ENCODE measurements at places on chromosomes 11 and 22.

DNA sequence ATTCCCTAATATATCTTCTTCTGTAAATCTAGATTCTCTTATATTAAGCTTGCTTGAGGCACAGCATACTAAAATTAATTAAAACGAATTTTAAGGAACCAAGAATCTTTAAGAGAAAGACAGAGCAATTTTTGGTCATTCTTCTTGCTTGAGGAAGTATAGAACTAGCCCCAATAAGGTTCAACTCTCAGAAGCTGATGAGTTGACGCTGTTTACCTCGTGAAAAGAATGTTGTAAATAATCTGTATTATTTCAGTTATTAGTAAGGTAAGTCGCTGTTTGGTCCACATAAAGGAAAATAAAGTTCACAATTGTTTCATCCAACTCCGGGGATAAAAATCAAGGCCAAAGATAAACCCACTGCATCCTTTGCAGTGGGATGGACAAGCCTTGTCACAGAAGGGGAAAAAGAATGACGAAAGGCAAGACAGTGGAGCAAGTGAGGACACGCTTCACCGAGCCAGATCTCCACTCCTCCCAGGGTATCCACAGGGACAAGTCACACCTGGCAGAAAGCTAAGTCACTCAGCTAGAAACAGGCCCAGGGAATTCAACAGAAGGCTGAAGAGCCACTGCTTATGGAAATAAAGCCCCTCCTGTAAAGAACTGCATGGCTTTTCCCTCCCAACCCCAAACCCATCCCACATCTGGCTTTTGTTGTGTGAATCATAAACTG lies 752 bp downstream of the POU2AF1 start:
- DNase-seq = no peak

DNA sequence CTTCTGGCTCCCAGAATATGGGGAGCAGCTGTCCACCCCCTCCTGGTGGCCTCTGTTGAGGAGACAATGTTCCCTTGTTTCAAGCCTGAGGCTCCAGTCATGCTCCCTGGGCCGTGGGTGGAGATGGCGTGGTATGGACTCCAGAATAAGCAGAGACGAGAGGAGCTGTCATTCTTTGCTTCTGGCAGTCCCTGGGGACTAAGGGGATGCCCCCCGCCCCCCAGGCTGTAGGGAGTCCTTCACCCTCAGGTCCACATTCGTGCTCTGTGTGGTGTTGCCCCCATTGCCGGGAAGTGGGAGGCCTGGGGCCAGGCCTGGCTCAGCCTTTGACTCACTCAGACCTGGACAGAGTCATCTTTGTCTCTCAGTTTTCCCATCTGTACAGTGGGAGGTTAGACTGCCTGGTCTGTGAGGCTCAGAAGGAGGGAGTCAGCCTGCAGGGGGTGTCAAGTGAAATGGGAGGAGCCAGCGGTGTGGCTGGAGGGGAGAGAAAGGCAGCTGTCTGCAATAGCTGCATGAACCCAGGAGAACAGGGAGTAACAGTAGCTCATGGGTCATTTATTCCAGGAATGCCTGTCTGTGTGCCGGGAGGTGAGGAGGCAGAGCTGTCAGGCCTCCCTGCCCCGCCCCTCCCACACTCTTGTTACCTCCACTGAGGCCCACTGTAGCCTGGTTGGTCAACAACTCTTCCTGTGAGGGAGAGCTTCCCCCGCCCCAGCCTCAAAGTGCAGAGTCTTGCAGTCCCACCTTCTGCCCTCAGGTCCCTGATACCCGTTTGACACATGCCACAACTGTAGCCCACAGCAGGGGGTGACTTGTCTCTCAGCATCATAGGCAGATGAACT lies 6.3 kb downstream of the ARHGEF17 start:
- no peak for DNase-seq

- no peak for DNase-seq
These were observed 537.0 kb downstream of the NTM start for GRCh38 chr11:131907371-131907770.

DNA sequence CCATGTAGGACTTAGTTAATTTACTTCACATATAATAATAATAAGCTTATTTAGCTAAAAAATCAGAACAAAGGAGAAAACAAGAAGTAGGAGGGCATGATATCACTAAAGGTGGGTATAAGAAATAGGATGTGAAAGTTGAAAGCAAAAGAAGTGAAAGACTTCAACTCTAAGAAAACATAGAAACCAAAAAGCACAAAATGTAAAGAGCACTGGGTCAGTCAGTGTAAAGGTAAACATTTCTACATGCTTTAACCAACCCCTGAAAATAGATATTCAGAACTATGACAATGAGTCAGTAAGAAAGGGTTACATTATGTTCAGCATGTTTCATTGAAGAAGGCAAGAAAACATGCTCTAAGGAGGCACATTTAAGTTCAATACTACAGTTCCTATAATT lies 298.8 kb downstream of the SWAP70 start:
- no peak for DNase-seq

DNA sequence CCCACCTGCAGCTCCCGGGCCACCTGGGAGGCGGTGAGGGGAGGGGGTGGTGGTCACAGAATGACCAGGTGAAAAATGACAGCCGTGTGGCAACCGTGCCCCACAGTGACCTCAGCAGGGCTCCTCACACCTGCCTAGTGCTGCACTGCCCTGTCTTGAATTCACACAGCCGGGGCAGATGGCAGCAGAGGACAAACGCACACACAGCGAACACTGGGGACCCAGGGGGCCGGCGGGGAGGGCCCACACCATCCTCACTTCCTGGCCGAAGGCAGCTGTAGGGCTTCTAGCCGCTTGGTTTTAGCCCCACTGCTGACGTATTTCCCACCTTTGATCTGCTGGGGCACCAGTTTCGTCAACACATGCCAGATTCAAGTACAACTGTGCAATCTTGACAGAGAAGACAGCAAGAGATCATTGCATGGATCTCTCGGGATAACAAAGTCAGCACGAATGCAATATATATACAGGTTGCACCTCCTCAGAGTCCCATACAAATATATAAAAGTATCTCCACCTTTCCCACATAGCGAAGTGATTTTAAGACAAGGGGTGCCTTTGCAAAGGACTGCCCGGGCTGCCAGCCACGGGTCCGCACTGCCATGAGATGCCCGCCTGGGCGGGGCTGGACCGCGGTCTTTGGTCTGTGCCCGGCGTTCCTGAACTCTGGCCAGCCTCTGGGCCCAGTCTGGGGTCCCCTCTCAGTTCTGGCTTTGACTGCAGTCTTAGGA lies 26.9 kb downstream of the TRMU start:
- DNase-seq = no peak

GRCh38 chr11:134069426-134070341 lies 812 bp downstream of the JAM3 start:
- DNase-seq = no peak

GRCh38 chr11:104043142-104043541 lies 6.7 kb downstream of the DDI1 start:
- no peak for DNase-seq

DNA sequence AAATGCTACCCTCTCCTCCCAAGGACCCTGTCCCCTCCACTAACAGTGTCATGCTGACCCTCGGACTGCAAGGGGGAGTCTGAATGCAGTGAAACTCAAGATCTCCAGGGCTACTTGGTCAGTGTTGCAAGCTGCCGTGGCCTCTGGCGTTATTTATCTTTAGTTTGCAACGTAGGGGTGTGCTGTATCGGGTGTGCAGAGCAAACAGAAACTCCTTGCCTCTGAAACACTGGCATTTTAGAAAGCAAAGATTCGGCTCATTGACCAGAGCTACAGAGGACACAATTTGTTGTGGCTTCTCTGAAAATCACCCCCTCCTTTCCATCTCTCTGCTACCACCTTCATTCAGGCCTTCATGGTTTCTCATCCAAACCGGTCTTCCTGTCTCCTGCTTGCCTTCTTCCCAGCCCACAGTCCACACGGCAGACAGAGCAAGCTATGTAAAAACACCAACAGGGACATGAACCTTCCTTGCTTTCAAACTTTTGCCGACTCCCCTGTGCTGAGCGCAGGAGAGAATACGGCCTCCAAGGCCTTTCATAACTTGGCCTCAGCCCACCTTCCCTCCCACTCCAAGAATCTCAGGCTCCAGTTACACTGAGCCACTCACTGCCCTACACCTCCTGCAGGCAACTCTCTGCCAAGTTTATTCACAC lies 14.9 kb downstream of the FZD4 start:
- DNase-seq = no peak

DNA sequence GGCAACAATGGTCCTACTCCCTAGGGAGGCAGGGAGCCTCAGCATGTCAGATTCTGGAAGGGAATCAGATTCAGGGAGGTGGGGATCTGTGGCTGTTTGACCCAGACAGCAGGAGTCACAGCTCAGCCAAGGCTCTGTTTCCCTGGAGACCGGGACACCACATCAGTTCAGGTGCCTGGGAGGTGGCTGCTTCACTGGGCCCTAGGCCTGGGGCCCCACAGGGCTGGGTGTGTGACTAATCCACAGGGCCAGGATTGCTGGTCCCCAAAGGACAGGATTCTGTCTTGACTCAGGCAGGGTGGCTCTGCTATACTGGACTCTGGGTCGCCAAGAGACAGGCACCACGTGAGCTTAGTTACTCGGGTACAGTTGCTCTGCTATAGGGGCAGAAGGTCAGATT lies 3.5 kb upstream of the OR5AN1 start:
- no peak for DNase-seq

DNA sequence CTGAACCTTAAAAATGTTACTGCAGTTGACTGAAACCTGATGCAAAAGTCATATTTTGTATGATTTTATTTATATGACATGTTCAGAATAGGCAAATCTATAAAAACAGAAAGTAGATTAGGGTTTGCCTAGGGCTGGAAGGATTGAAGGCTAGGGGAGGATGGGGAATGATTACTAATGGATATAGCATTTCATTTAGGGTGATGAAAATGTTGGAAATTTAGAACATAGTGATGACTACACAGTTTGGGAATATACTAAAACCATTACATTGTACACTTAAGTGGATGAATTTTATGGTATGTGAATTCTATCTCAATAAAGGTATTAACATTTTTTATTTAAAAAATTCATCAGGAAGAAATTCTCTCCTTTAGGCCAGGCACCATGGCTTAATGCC lies 22.9 kb upstream of the PAFAH1B2 start:
- DNase-seq = no peak

DNA sequence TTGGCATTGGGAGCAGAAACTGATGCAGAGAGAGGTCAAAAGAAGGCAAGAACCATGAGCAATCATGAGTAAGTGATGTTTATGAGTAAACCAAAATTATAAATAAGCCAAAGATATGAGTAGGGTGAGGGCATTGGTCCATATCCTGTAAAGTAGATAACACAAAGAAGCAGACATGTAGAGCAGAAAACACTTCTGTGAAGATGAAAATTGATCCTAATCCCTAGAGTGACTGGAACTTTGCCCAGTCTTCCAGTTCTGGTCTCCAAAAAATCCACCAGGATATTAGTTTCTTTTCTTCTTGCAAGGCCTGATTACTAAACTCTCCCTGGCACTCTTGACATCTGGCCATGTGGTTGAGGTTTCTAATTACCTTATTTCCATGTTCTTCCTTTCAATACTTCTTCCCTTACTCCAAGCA lies 13.7 kb upstream of the DRD2 start:
- DNase-seq = no peak

DNA sequence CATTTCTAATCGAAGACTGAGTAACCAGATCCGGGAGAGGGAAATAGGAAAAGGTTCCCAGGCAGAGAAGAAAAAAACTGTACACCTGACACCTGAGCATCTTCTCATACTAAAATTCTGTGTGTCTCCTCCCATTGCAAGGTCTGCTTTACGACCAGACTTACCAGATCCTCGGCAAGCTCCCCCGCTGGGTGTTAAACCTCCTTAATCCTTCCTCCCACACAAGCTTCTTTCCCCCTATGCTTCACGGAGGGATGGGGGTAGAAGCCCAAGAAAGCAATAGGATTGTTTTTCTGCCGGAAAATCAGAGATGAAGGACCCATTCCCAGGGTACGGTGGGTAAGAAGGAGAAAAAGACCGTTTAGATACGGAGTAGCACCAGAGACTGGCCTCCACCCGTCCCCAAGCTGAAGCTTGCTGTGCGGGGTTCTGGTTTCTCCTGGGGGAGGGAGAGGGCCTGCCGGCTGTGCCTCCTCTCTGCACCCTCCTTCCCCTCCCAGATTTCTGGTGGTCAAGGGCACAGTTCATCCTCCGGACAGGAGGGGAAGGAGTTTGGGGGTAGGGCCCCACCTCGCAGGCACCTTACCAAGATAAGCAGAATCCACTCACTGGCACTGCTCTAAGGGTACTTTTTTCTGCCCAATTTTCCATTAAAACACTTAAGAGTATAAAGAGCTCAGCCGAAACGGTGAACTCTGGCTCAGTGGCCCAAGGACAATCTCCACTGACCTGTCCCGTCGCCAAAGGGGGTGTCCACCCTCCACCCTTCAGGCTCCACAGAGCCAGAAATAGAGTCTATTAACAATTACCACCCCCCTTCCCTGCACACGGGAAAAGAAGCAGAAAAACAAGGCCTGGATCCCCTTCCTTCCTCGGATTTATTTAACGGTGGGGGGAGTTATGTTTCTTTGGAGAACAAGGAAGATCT lies 1.2 kb downstream of the TOB2 start:
- DNase-seq = peak; percentile 54

GRCh38 chr11:104028476-104029263 lies 7.8 kb upstream of the DDI1 start:
- no peak for DNase-seq

GRCh38 chr22:46262449-46263215 lies 511 bp downstream of the PKDREJ start:
- DNase-seq = peak; percentile 54

DNA sequence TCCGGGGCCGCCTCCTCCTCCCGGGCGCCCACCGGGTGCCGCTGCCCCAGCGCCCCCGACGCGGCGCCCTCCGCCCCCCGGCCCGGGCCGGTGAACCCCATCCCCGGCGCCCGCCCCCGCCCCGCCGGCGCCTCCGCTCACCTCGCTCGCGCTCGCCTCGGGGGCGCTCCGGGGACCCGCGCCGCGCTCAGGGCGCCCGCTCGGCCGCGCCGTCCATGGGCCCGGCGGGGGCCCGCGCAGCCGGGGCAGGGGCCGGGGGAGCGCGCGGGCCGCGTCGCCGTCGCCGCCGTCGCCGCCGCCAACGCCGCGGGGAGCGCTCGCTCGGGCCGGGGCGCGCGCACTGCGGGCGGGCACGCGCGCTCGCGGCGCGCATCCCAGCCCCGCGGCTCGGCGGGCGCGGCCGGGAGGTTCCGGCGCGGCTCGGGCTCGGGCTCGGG lies 293 bp downstream of the DUSP8 start:
- no peak for DNase-seq

GRCh38 chr11:20156280-20156875 lies 3.9 kb downstream of the DBX1 start:
- no peak for DNase-seq

- no peak for DNase-seq
These were observed 76.3 kb downstream of the FAM168A start for GRCh38 chr11:73521621-73522020.

- no peak for DNase-seq
These were observed 72.5 kb upstream of the MYO18B start for GRCh38 chr22:25669253-25670069.

GRCh38 chr11:78350646-78351165 lies 66.9 kb downstream of the GAB2 start:
- no peak for DNase-seq

DNA sequence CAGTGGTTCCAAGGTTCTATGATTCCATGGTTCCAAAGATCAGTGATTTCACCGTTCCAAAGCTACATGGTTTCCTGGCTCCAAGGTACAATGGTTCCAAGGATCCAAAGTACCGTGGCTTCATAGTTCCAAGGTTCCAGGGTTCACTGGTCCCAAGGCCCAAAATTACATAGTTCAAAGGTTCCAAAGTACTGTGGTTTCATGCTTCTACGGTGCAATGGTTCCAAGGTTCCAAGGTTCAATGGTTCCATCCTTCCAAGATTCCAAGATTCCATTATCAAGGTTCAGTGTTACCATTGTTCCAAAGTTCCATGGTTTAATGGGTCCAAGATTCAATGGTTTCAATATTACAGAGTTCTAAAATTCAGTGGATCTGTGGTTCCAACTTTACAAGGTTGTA lies 43.0 kb upstream of the SEPTIN5 start:
- no peak for DNase-seq
